ENCODE measurements at places on chromosomes 2 and 18.
A peak's percentile ranks its signal among the peaks of the same experiment; 100 is the strongest.

DNA sequence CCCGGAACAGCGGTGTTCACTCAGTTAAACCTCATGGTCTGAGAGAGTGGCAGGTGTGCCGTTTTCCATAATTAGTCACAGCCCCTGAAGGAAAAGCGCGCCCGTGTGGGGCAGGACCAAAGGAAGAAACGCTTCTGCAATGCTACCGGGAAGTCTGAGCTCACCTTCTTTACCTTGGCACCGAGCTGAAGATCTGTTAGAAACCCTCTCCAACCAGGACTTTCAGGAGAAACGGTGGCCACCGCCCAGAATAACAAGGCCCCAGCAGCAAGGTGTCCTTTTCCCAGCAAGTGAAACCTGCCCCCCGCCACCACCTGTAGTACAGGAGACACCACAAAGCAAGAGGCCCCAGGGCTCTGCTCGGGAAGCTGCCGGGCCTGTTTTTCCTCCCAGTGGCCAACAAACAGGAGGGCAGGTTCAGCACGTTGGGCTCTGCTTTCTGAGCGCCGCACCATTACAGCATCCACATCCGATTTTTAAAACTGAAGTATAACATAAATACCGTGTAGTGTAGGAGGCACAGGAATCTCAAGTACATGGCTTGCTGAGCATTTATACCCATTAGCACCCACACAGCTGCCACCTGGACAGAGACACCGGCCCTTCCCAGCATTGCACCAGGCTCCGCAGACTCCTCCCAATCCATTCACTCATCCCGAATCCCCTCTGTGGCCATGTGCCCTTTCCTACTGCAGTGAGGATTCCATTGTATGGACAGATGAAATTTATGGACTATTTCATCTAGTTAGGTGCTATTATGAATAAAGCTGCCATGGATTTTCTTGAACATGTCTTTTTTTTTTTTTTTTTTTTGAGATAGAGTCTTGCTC lies 121.8 kb upstream of the RIOK3 start:
- no peak for DNase-seq

- DNase-seq, result no peak
These were observed 52.0 kb downstream of the ANKRD44 start for GRCh38 chr2:197258580-197258979.

DNA sequence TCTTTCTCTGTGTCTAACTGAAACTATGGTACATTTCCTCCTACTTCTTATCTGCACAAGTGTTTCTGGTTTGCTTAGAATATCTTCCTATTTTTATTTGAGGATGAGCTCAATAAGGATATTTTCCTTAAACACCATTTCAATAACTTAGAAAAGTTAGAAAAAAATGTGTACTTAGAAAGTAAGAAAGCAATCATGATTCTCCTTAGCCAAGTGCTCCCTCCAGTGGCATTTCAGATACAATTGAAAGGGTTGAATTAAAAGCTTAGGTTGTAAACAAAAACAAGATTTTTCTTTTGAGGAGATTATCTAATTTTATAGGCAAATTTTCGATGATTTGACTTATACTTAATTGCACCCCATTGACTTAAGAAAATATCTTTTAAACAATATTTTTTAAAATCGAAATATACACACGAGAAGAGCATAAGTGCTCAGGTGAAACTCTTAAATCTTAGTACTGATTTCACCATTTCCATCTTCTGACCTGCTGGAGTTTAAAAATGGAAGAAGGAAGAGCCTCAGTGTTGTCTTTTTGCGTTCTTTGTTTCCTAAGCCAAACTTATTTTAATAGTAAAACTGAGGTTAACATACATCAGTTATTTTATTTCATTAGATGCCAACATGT lies 26.9 kb downstream of the C18orf63 start:
- DNase-seq, result no peak

GRCh38 chr2:11876436-11876835 lies 130.0 kb downstream of the LPIN1 start:
- DNase-seq, result no peak

DNA sequence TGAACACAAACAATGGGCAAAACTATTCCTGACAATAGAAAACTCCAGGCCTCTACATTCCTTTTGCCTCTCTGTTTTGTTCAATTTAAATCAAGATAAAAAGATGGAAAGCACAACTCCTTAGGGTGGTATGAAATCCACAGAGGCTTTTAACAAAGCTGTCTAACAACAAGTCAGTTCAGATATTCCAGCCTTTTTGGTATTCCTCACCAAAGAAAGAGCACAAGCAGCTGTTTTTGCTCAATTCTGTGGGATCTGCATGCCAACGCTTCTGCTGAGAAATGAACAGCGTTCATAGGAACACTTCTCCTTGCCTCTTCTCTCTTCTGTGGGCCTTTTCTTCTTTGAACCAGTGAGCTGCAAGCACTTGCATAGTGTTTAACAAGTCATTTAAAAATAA lies 411.6 kb upstream of the TCF4 start:
- DNase-seq, result no peak

DNA sequence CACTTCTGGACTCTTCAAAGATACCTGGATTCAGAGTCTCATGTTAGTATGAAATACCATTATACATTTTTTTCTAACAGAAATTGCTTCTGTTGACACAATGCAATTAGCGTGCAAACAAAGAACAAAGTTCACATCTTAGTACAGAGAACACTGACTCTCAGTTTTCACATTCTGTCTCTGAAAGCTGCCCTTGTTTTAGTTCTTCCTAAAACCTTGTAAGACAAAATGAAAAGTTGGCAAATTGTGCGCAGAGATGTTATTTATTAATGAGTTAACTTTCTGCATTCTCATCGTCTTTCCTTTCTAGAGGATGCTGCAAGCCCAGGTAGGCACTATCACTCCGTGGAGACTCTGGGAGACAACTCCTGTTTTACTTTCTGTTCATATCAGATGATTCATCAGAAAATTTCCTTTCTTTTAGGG lies 377.3 kb upstream of the POU3F3 start:
- DNase-seq, result no peak

DNA sequence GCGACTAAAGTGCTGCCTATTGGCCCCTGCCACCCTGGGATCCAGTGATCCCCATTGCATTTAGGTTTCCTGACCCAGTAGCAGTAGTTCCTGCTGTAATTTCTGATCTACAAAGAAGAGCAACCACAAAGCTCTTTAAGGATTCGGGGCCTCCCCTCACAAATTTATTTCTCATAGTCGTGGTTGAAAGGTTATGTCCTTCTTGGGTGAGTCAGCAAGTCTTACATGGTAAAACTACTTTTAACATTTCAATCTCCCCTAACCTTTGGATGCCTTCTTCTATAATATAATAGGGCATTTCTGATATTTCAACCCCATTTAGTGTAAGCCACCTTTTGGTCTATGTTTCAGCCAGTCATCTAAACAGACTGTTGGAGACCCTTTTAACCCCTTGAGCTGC lies 14.9 kb downstream of the PIKFYVE start:
- peak; percentile 9 for DNase-seq

- peak; percentile 71 for DNase-seq
These were observed 47.5 kb downstream of the PTGR3 start for GRCh38 chr18:75161256-75162028.

- DNase-seq, result no peak
These were observed 390.1 kb upstream of the TRIB2 start for GRCh38 chr2:12326449-12327190.

- no peak for DNase-seq
These were observed 304.8 kb upstream of the CCDC68 start for GRCh38 chr18:55264108-55264507.

GRCh38 chr2:96241227-96241626 lies 24.6 kb downstream of the TMEM127 start:
- DNase-seq, result no peak

DNA sequence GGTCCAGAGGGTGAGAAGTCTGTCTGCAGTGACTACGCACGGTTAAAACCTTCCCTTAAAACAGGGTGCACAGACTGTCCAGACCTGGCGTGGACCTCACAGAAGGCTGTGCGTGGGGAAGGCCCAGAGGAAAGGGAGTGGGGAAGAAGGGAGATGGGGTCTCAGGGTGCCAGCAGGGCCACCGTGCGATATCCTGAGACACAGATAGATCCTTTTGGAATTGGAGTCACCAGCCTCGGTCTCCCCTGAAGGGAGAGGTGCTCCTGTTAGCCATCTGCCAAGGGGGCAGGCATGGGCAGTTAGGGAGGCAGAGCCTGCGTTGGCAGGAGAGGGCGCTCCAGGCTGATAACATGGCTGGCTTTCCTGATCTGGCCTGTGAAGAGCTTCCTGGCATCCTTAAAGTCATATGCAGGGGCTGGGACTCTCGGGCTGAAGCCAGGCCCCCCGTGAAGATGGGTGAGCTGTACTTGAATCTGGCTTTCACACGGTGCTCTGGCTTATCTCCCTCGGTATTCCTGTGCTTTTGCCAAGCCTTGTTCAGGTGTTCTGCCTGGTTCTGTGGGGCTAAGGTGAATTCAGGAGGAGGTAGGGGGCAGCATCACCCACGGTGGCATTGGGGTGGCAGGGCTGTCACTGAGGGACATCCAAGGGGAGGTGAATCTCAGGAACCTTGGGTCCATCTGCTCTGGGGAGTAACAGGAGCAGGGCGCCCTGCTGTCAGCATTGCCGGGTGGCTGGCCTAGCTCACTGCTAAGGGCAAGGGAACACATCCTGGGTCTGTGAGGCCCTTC lies 107.2 kb upstream of the SMAD2 start:
- no peak for DNase-seq

GRCh38 chr2:43460611-43461365 lies 135.1 kb downstream of the THADA start:
- DNase-seq, result no peak

DNA sequence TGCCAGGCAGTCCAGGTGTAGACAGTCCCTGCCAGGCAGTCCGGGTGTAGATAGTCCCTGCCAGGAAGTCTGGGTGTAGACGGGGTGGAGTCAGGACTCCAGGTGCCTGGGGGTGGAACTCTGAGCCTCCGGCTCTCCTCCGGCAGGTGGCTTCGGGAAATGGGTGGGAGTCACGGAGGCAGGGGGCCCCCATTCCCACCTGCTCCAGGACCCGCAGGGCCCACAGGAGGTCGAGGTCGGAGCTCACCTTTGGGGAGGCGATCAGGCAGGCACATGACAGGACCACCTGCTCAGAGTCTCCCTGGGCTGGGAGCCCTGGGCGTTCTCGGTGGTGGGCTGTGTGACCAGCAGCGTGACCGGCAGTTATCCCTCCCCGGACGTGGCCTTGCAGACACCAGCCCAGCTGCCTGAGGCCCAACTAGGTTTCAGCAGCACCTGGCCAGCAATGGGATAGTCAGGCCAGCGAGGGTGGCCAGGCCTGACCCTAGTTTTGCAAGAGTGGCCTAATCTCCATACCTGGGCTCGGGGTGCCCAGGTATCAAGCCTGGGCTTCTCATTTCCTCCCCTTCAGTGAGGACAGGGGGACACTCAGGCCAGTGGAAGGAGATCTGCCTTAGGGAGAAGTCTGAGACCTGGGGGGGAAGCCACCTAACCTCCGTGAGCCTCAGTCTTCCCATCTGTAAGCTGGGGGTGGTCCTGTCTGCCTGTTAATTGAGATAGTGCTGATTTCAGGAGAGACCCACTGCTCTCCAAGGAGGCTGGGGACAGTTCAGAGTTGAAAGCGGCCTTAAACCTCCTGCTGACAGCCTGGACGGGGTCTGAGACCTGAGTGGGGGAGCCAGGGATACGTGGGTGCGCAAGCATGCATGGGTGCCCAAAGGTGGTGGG lies 13.2 kb downstream of the GPC1 start:
- no peak for DNase-seq

- no peak for DNase-seq
These were observed 98.0 kb downstream of the EVA1A start for GRCh38 chr2:75462721-75463120.

DNA sequence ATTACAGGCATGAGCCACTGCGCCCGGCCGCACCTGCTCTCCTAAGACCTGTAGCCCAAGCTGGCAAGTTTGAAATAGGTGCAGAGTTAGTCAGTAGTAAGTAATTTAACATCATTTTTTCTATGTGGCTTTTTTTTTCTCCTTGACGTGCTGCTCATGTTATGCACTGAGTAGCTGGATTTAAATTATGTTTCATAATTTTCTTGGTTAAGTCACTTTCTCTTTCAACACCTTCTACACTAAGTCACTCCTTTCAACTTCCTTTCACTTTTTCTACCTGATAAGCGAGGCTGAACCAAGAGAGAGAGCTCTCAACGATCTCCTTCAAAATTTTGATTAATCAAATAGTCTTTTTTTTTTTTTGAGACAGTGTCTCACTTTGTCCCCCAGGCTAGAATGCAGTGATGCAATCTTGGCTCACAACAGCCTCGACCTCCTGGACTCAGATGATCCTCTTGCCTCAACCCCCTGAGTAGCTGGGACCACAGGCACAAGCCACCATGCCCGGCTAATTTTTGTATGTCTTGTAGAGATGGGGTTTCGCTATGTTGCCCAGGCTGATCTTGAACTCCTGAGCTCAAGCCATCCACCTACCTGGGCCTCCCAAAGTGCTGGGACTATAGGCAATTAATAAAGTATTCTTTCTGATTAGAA lies 13.1 kb downstream of the CASP8 start:
- DNase-seq, result no peak

GRCh38 chr18:44841752-44842587 lies 161.3 kb downstream of the SETBP1 start:
- DNase-seq, result no peak

- no peak for DNase-seq
These were observed 8.7 kb downstream of the PCBP1 start for GRCh38 chr2:70095720-70096670.

DNA sequence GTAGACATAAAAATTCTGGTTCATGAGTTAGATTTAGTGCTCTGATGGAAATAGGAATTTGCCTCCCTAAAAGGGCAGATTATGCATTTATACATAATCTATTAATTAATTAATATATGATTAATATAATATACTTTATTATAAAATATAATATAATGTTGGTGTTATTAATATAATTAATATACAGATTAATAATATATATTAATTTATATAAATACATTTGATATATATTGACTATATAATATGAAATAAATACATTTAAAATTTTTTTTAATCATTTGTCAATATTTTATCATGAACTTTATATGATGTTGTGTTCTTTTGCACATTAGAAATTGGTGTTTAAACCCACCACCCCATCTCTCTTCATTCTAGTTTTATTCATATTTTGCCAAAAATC lies 652.1 kb upstream of the ZNF804A start:
- no peak for DNase-seq

GRCh38 chr18:6959110-6959509 lies 158.5 kb downstream of the LAMA1 start:
- DNase-seq, result no peak

GRCh38 chr2:32464431-32464830 lies 107.6 kb downstream of the BIRC6 start:
- no peak for DNase-seq

- no peak for DNase-seq
These were observed 62.7 kb downstream of the ASB1 start for GRCh38 chr2:238489431-238489830.

GRCh38 chr18:58303363-58303762 lies 259.3 kb downstream of the NEDD4L start:
- DNase-seq, result no peak

DNA sequence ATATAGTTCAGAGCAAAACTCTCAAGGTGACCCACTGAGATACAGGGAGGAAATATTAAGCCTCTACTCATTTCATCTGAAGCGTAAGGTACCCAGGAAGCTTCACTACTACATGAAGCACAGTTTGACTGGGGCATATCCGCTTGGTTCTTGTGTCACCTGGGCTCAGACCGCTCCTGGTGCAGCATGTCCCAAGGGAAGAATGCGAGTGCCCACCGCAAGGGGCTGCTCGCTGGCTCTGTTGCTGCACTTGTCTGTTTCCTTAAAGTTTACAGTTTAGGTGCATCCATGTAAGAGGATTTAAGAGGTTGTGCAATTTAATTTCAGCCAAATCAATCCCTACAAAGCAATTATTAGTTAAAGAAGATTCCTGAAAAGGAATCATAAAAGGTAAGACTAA lies 507.8 kb downstream of the FBXO15 start:
- DNase-seq, result no peak

- DNase-seq, result no peak
These were observed 220.9 kb upstream of the EPHA4 start for GRCh38 chr2:221792971-221793521.

Data from hepatic stellate cell (primary cell).